Brain pericyte (primary cell): ENCODE measurements at places on chromosomes 5 and 9.

DNA sequence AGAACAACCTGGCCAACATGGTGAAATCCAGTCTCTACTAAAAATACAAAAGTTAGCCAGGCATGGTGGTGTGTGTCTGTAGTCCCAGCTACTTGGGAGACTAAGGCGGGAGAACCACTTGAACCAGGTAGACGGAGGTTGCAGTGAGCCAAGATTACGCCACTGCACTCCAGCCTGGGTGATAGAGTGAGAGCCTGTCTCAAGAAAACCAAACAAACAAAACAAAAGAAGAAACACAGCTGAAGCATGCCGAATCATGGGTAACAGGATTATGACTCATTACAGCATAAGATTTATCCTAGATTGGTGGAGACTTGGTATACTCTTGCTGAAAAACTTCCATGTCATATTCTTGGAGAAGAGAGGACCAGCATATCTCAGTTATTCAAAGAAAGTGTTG is 236.7 kb upstream of the CCNH start:
- DNase-seq: no peak

- DNase-seq: no peak
Observed at GRCh38 chr9:87212605-87213021, 265.3 kb upstream of the GAS1 start.

DNA sequence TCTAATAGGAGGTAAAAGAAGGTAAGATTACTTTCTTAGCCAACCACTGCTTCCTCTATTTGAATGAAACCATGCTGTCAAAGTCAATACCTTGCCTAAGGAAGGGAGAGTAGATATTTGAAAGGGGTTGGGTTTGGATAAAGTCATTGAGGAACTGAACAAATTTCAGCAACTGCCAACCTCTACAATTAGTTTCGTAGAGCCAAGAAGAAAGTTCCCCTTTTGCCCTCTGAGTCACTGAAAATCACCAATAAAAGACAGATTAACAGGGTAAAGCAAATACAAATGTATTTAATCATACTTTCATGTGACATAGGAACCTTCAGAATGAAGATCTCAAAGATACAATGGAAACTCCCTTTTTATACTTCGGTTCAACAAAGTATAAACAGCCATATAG is 615.7 kb downstream of the GABRG2 start:
- DNase-seq: no peak

DNA sequence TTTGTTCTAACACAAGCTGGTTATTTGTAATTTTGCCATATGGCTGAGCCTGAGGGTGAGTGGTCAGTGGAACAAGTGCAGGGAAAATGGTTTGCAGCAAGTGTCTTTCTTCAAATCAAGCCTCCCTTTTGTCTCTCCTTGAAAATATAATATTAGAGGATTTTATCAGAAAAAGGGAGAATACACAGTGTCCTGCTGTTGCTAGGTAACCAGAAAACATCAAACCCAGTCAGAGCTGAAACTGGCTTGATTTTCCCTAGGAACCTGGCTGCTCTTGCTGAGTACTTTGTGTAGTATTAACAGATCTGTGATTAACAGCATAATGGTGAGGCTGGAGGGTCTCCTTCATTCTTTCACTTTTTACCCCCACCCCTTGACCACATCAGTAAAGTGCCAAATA is 314.0 kb downstream of the ARHGEF28 start:
- DNase-seq: no peak

DNA sequence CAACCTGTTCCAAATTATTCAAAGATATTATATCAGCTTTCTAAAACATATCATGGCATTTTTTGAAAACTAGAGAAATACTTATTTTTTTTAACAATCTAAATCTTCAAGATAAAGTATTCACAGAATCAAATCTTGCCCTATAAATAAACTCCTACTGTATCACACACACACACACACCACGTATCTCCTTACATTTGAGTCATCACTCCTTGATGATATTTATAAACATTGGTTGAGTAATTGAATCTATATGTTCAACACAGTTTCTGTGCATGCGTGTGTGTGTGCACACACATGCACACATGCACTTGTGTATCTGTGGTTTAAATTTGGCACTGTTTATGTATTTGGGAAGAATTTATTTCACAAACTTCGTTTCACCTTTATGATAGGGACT is 1716.4 kb downstream of the EFNA5 start:
- no peak for DNase-seq

- DNase-seq: no peak
Observed at GRCh38 chr5:178241231-178241663, 8.6 kb upstream of the PHYKPL start.

DNA sequence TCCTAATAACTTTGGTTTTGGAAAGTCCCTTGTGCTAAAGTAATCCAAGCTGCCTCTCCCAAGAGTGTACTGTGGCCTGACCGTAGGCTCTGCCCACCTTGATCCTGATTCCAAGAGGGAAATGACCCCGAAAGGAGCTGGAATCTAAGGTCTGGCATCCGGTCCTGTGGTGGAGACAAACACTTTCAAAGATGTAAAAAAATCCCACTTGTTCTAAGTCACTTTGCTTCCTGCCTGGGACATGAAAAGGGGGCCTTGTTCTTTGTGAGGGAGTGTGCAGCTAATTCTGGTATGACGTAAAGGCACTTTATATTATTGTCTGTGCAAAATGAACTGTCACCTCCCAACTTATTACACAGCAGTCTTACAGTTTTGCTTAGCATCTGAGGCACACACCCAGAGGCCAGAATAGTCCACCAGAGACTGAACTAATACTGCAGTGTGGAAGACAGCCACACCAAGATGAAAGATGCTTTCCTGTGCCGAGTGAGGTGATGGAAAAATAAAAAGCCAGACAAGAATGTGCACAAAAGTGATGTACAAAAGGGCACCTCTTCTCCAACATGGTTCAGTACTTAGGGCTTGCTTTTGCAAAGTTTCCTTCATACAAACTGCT is 128.7 kb downstream of the SLC12A2 start:
- no peak for DNase-seq

GRCh38 chr5:36988396-36988795 is 111.8 kb downstream of the NIPBL start:
- DNase-seq: no peak

DNA sequence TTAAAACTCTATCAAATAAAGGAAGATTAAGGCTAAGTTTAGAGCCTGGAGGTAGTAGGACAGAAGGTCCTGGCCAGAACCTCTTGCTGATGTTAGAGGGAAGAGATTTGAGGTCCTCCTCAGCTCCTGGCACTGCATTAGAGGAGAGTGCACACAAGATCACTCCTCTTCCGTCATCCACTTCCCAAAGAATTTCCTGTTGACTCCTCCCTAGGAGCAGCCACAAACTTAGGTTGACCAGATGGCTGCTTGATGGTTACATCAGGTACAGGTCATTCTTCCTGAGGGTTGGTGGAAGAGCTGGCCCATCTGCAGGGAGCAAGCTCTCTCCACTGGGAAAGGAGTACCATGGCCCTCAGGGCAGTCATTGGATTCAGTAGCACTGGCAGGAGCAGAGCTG is 93.9 kb upstream of the IL33 start:
- no peak for DNase-seq
